ENCODE measurements at places on chromosomes 11 and 22.

DNA sequence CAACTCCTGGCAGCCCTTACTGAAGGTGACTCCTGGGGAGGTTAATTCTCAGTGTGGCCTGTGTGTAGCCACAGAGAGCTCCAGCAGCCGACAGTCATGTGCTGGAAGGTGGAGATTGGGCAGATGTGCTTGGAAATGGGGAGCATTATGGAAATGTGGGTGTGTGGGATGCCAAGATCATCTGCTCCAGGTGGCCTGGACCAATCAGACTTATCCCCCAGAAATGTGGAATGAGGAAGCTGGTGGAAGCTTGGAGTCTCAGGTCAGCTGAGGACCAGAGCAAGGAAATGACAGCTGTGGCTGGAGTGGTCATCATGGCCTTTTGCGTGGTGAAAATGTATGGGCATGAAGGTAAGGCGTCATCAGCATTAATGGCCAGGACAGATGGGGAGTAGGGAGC, 234.0 kb downstream of the MIAT start:
- DNase-seq, result no peak

DNA sequence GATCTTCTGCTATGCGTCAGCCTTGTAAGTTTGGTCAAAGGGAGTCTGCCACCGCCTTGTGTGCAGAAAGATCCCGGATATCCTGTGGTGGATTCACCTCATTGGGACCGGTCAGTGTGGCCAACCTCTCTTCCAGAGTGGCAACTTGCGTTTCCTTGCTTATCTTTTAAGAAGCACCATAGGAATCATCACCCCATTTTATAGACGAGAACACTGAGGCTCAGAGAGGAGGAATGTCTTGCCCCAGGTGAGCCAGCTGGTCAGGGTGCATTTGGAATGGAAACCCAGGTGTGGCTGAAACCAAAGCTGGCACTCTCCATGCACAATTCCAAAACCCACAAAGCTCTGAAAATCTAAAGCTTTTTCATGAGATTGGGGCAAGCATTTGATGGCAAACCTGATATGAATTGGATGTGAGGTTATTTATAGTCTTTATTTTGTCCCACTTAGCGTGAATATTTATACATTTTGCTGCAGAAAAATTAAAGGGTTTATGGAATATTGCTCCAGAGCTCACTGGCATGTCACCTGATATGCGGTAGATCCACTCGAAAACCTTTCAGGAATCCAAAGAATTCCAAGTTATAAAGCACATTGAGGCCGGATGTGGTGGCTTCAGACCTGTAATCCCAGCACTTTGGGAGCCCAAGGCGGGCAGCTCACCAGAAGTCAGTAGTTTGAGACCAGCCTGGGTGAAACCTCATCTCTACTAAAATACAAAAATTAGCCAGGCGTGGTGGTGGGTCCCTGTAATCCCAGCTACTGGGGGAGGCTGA, 12.1 kb upstream of the EIF3D start:
- no peak for DNase-seq

GRCh38 chr11:108813086-108813485, 148.2 kb downstream of the DDX10 start:
- DNase-seq, result no peak

DNA sequence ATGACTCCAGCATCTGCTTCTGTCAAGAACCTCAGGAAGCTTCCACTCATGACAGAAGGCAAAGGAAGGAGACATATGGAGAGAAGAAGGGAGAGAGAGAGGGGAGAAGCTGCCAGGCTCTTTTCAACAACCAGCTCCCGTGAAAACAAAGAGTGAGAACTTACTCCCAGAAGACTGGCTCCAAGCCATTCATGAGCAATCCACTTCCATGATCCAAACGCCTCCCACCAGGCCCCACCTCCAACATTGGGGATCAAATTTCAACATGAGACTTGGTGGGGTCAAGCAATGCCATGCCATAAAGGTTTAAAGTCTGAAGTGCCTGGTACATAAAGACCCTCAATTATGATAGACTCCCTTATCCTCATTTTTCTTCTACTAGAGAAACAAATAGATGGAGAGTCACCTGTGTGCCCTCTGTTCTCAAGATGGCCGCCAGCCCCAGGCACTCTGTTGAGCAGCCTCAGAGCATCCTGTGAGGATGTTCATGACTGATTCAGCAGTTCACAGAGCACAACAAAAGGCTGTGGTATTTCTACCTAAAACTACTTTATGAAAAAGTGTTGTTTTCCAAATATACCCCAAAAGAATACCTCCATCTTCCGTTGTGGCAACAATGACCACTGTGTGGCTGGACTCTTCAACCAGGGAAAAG, 69.0 kb upstream of the CRTAM start:
- DNase-seq, result no peak

GRCh38 chr22:33006955-33007318, 51.2 kb downstream of the SYN3 start:
- no peak for DNase-seq

DNA sequence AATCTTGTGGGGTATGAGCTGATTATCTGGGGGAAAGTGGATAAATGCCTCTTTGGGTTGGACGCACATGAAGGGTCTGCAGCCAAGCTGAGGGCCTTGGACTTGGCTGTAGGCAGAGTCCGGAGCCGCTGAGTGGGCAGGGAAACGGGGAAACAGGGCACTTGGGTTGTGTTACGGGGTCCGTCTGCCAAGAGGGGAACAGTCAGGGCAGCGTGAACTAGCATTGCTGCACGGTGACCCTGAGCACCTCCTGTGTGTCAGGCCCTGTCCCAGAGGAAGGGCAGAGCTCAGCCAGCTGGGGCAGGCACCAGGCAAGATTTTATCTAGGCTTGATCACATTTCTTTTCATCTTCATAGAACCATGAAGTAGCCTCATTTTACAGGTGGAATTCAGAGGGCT, 11.9 kb downstream of the FAM83F start:
- no peak for DNase-seq
